ENCODE measurements at places on chromosomes 4 and X.

DNA sequence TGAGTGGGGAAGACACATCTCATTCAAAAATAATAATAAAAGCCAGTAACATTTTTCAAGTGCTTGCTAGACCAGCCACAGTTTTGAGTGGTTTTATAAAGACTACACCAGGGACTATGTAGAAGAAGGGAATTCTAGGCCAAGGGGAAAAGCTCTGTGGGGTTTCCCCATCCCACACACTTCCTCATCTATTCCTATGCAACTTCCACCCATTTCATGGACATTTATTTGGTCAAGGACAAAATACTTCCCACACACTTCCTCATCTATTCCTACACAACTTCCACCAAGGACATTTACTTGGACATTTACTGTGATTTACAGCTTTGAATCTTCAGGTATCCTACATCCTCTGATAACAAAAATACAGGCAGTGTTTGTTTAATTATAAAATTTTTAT, 86.5 kb upstream of the KLF3 start:
- no peak for DNase-seq

- no peak for DNase-seq
Observed at GRCh38 chrX:32448320-32448719, 763.0 kb downstream of the DMD start.

DNA sequence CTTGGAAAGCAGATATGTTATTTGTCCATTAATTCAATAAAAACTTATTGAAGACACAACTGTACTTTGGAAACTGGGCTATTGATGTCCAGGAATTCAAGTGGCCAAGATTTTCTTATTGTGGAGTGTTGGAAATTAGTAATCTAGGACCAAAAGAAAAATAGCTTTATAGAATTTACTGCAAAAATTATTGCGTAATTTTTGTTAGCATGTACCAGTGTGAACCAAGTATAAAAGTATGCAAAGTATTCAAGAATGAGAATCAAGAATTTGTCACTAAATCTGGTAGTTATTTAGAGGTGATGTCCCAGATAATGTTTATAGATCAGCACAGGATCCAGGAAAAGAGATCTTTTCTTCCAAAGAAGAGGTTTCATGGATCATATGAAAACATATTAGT, 468.9 kb upstream of the CTSO start:
- no peak for DNase-seq

- no peak for DNase-seq
Observed at GRCh38 chrX:18871970-18872369, 111.9 kb downstream of the PHKA2 start.

GRCh38 chr4:137065311-137065710, 467.0 kb downstream of the PCDH18 start:
- no peak for DNase-seq

DNA sequence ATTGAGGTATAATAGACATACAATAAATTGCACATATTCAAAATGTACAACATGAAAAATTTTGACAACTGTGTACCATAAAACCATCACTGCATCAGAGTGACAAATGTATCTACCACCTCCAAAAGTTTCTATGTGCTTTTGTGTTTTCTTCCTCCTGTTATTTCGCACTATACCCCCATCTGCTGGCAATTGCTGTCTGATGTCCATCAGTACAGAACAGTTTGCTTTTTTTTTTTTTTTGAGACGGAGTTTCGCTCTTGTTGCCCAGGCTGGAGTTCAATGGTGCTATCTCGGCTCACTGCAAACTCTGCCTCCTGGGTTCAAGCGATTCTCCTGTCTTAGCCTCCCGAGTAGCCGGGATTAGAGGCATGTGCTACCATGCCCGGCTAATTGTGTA, 154.3 kb upstream of the GIMD1 start:
- DNase-seq: no peak

DNA sequence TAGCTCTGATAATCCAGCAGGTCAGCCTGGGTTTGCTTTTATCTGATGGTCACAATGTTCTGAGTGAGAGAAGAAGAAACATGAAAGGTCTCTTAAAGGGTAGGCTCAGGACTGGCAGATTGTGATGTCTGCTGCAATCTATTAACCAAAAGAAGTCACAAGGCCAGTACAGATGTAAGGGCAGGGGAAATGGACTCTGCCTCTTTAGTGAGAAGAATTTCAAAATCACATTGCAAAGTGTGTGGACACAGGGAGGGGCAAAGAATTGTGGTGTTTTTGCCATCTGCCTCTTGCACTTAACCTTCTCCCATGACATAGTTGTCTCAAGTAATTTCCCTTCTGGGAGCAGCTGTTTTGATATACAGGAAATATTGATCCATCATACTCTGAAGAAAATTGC, 40.9 kb downstream of the IL1RAPL1 start:
- DNase-seq: no peak

DNA sequence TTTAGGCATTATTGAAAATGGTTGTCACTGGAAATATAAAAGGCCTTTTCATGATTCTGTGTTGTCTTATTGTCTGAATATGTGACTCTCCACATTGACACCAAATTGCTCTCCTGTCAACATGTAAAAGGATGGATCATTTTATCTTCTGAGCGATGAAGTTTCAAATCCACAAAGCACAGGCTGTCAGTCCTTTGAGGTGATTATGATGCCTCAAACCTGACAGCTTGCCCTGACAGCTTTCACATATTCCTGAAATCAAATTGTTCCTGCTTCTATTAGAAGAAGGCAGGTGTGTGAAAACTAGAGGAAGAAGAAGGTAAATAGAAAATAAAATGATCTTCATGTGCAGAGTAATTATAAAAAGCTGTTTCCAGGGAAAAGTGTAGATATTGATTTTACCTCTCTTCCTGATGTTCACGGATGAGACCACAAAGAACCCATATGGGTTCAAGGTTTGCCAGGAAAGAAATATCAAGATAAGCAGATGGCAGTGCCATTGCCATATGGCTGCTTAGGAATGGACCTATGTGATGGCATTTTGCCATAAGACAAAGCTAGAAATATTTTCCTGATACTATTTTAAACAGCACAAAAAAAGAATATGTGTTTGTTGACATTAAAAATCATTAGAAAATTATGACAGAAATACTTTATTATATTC, 1006.3 kb upstream of the AGA start:
- DNase-seq: no peak

DNA sequence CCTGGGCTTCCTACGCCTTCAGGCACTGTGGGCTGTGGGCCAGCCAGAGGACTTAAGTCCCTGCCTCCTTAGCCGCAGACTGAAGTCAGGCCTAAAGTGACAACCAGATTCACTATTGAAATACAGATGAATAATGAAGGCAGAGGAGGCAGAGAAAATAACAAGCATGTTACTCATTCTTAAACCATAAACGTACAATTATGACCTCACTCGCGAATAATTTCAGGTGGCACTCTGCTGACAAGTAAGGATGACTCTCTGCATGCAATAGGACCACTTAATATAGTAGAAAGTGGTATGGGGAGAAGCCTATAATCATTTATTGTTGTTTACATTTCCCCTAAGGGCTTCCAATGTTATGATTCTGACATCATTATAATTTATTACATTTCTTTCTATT, 409.2 kb upstream of the FGF13 start:
- no peak for DNase-seq

DNA sequence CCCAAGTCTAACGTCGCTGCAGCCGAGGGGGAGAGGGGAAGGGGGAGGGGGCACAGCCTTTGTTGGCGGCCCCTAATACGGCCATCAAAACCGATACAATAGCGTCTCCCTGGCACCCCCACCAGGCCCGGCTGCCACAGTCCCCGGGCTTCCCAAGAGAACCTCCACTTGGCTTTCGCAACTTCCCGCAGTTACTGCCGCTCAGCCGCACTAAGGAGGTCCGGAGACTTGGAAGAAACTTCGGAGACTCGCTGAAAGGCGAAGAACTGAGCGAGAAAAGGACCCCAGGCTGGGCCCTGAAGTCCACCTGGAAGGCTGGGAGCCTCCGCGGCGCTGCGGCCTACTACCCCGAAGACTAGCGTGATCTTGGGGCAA, 2.8 kb downstream of the NKX6-1 start:
- no peak for DNase-seq

GRCh38 chr4:54074381-54074780, 10.0 kb upstream of the CHIC2 start:
- DNase-seq: no peak

DNA sequence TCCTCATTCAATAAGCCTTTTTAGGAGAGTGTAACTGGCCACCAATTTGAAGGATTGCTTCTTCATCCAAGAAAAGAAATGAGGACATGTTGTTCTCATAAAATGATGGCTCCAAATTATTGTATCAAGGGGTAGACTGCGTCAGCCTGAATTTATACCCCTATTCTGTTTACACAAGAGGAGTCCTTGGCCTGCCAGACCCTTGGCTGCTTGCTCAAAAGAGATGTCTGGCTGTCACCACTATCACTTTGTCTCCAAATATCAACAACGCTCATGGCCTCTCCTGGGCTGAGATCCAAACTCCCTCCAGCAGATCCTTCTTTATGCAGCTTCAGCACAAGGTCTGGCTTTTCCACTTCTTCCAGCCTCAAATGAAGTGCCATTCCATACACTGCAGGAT, 127.9 kb downstream of the OR13H1 start:
- DNase-seq: no peak

DNA sequence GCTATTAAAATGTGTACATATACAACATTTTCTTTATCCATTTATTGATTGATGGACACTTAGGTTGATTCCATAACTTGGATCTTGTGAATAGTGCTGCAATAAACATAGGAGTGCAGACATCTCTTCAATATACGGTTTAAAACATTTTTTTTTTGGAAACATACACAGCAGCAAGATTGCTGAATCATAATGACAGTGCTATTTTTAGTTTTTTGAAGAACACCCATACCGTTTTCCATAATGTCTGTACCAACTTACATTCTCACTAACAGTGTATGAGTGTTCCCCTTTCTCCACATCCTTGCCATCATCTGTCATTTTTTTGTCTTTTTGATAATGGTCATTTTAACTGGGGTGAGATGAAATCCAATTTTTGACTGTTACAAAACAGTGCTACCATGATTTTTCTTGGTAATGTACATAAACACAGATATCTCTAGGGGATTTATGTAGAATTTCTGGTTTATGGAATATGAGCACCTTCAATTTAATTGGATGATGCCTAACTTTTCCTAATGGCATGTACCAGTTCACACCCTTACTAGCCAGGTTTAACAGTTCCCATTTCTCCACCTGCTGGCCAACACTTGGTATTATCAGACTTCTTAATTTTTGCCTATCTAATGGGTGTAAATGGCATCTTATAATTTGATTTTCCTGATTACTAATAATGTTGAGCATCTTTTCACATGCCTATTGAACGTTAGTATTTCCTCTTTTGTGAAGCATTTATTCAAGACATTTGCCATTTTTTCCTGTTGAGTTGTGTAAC, 21.0 kb upstream of the TMSB15B start:
- DNase-seq: no peak

GRCh38 chr4:73127839-73128453, 58.4 kb upstream of the COX18 start:
- DNase-seq: no peak

GRCh38 chr4:8404791-8405515, 35.6 kb downstream of the ACOX3 start:
- no peak for DNase-seq

- DNase-seq: no peak
Observed at GRCh38 chr4:1445716-1446445, 39.6 kb upstream of the NKX1-1 start.

- no peak for DNase-seq
Observed at GRCh38 chr4:113564493-113564892, 197.0 kb downstream of the CAMK2D start.

DNA sequence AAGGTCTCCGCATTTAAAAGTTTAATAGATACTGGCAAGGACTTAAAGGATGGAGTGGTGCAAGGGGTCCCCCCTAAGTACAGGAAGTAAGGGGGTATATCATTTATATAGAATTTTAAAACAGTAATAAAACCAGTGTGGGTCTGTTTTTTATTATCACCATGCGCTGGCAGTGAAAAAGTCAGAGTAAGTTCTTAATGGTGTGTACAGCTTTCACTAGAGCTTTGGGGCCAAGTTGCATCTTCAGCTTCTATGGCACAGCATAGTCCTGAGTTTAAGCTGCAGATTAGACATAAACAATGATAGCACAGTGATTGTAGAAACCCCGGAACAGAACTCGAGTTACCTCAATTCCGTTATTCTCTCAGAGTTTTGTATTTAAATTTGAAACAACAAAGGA, 27.6 kb downstream of the RHOH start:
- no peak for DNase-seq

- no peak for DNase-seq
Observed at GRCh38 chr4:125350470-125351135, 35.8 kb downstream of the FAT4 start.

DNA sequence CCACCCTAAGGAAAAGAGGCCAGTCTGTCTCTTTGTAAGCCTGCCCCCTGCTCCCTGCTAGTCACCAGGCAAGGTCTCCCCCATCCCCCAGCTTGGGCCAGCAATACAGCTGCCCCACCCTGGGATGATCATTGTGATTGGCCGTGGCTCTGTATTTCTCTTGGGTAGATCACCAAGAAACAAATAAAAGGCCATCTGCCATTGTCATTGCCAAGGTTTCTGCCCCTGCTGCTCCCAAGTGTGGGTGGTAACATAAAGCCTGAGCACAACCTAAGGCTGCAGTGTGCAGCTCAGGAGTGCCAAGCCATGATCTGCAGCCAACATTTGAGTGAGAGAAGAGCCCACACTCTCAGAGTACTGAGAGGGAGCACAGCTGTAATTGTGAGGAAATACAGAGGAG, 241.0 kb upstream of the POF1B start:
- DNase-seq: no peak

DNA sequence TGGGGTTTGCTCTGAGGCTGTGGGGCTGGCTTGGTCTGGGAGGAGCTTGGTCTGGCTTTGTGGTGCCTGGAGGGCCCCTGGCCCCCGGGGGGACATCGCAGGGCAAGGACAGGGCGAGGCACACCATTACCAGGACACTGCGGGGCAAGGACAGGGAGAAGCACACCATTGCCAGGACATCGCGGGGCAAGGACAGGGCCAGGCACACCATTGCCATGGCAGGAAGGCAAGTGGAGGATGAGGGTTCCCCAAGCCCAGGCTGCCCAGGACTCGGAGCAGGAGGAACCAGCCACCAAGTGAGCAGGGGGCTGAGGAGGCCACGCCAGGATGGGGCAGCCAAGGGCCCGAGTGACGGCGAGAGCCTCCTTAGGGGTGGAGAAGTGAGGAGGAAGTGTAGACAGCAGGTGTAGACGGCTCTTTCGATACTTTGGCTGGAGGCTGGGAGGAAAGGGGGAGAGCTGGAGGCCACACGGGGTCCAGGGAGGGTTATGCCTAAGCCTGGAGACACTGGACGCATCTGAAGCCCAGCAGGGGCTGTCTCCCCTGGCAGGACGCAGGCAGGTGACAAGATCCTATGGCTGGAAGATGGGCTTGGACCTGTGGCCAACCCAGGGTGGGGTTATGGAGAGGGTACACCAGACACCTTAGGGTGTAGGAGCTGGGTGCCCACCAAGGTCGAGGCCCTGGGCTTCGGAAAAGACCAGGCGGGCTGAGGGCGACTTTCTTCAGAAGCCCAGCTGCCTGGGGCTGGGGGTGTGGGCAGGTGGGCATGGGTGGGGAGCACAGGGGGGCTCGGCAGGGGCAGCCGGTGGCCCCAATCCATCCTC, 7.3 kb downstream of the NKX1-1 start:
- DNase-seq: peak; percentile 1

Measured in activated gamma-delta T cell treated with Interleukin-2 at 50 U/mL for 16 hours (primary cell).